ENCODE measurements at places on chromosomes 3 and 15.

- DNase-seq = no peak
These were observed 95.8 kb upstream of the SNRPN start for GRCh38 chr15:24858737-24859601.

GRCh38 chr15:64105113-64105704 is 9.4 kb downstream of the SNX1 start:
- DNase-seq = no peak

- DNase-seq = no peak
These were observed 6.4 kb downstream of the DNAJC19 start for GRCh38 chr3:180983136-180983535.

DNA sequence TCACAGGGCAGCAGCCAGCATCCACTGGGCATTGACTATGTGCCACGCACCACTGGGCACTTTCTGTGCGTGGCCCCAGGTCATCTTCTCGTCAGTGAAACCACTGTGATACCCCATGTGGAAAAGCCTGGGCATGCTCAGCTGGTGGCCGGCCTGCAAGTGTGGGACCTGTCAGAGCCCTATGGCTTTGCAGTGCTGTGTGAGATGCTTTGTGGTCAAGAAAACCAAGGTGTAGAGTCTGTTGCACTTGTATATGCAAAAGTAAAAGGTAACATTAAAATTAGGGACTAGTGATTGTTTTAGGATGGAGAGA is 69.5 kb downstream of the PGPEP1L start:
- DNase-seq = no peak

Data from NCI-H748 treated with DMSO at 0.1 percent for 48 hours (cell line).